Mesenteric fat pad (tissue), 1 donor: ENCODE measurements at places on chromosomes 12 and 14. TPM values are rescaled to one million over a fixed set of nuclear protein-coding genes. Genes with fewer than 3 reads are reported as not detected.

Gene GDF11
- 5.8 TPM for total RNA-seq

Gene PGF
- total RNA-seq: 2.9 TPM

DNA sequence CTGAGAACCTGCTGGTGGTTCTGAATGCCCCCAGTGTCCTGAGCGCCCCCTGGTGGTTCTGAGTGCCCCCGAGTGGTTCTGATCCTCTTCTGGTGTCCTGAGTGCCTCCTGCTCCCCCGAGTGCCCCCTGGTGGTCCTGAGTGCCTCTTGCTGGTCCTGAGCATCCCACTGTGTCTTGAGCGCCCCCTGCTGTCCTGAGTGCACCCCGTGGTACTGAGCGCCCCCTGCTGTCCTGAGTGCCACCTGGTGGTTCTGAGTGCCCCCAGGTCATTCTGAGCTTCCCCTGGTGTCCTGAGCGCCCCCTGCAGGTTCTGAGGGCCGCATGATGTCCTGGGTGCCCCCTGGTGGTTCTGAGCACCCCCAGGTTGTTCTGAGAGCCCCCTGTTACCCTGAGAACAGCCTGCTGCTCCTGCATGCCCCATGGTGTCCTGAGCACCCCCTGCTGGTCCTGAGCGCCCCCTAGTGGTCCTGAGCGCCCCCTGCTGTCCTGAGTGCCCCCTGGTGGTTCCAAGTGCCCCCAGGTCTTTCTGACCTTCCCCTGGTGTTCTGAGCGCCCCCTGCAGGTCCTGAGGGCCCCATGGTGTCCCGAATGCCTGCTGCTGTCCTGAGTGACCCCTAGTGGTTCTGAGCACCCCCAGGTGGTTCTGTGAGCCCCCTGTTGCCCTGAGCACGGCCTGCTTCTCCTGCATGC lies 1165.4 kb downstream of the TMEM121 start:
- DNase-seq: no peak

- DNase-seq: no peak
Observed at GRCh38 chr14:29652571-29652970, 275.1 kb downstream of the PRKD1 start.

GRCh38 chr14:101043891-101044290 lies 140.4 kb upstream of the RTL1 start:
- DNase-seq: no peak

- DNase-seq: no peak
Observed at GRCh38 chr12:111529424-111530368, 69.4 kb downstream of the ATXN2 start.
